ENCODE measurements at places on chromosomes 11 and 22.

- DNase-seq: no peak
These were observed 412.4 kb downstream of the BUD13 start for GRCh38 chr11:116360221-116360941.

- DNase-seq: no peak
These were observed 99.5 kb downstream of the BCR start for GRCh38 chr22:23279781-23280180.

GRCh38 chr22:19886605-19887255 is 32.1 kb upstream of the GNB1L start:
- peak; percentile 99 for DNase-seq

GRCh38 chr11:99241066-99241465 is 220.3 kb downstream of the CNTN5 start:
- DNase-seq: no peak

DNA sequence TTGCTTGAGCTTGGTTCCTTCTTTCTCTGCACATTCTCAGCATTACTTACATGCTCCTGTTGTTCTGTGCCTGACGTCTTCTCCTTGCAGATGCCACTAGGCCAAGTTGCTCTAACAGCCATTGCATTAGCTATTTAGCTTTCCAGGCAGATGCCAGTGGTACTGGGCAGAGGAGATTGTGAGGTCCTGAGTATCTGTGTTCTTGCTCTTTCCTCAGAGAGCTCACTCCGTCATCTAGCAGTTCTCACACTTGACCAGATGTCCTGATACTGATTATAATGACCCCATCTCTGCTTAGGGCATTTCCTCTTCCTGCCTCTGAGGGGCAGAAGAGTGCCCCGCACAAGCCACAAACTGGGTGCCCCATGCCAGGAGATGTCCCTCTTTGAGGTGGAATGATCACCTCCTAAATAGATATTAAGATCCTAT is 30.7 kb downstream of the ARHGAP1 start:
- peak; percentile 25 for DNase-seq
